ENCODE measurements at places on chromosomes 13 and 19.

DNA sequence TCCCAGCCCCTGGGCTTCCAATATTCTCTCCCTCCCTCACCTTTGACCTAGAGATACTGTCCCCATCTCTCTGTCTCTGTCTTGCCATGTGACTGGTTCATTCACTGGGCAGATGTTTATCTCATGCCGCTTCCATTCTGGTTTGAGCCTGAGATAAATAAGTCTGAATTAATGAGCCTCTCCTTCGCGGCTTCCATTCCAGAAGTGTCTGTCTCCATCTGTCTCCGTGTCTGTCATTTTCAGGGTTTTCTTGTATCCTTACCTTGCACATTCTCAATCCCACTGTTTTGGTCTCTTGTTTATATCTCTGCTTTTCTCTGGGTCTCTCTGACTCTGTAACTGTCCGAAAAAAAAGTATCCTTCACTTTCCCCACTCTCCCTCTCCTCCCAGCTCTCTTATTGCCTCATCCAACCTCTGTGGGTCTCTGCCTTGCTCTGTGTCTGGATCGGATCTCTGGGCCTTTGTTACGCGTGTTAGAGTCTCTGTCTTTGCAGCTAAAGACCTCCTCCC is 4.3 kb downstream of the SPHK2 start:
- no peak for DNase-seq

DNA sequence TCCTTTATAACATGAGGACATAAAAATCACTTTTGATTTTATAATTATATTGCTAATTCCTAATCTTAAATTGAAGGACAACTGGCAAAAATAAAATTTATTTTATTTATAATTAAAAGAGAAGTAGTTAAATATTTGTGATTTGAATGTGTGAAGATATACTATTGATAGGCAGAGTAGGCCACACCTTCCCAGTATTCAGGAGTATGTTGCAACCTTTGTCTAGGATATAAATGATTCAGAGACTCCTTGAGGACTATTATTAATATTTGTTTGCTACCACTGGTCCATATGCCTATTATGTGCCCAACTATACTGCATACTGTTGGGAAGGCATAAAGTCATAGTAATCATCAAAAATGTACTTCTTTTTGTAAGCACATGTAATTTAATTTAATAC is 94.2 kb downstream of the CDADC1 start:
- no peak for DNase-seq

GRCh38 chr19:40614622-40615411 is 13.6 kb downstream of the LTBP4 start:
- peak; percentile 85 for DNase-seq

- no peak for DNase-seq
Observed at GRCh38 chr19:35336166-35336955, 7.4 kb downstream of the CD22 start.

GRCh38 chr19:33998302-33998701 is 174.0 kb upstream of the LSM14A start:
- no peak for DNase-seq

- DNase-seq: no peak
Observed at GRCh38 chr13:76023652-76024051, 387.5 kb downstream of the LMO7 start.

DNA sequence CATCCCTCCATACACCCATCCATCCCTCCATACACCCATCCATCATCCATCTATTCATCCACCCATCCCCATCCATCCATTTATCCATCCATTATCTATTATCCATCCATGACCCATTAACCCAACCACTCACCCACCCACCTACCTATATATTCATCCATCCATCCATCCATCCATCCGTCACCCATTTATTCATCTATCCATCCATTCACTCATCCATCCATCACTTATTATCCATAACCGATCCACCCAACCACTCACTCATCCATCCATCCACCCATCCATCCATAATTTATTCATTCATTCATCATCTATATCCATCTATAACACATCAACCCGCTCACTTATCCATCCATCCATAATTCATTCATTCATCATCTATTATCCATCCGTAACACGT is 28.7 kb upstream of the PTPRS start:
- DNase-seq: no peak

- DNase-seq: peak; percentile 74
Observed at GRCh38 chr19:2273356-2274184, 8.4 kb downstream of the PEAK3 start.

GRCh38 chr13:25217023-25217885 is 45.2 kb upstream of the AMER2 start:
- no peak for DNase-seq

DNA sequence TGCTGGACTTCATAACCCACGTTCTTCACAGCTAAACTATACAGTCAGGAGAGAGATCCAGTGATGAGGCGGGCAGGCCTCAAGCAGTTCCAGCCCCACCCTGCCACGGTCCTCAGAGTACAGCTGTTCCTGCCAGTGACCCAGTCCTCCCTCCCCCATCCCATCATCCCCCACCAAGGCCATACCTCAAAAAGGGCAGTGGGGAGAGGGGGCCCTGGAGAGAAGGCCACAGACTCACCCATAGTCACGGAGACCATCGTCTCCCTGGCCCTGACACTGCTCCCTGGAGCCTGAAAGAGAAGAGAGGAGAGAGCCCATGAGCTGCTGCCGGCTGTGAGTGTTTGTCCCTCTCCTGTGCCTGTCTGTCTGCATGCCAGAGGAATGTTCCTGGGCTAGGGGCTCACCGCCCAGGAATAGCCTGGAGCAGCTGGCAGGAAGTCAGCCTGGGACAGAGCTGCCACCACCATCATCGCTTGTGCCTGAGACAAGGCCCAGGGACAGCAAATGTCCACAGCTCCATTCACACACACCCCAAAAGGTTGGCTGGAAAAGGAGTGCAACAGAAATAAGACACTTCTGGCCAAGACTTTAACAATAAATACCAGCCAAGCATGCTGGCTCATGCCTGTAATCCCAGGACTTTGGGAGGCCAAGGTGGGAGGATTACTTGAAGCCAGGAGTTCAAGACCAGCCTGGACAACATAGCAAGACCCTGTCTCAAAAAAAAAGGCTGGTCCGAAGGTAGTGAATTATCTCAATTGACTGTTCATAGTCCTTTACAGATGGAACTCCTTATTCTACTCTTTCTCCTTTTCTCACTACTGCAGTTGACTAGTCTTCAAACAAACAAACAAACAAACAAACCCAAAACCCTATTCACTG is 6.4 kb downstream of the C19orf47 start:
- no peak for DNase-seq

DNA sequence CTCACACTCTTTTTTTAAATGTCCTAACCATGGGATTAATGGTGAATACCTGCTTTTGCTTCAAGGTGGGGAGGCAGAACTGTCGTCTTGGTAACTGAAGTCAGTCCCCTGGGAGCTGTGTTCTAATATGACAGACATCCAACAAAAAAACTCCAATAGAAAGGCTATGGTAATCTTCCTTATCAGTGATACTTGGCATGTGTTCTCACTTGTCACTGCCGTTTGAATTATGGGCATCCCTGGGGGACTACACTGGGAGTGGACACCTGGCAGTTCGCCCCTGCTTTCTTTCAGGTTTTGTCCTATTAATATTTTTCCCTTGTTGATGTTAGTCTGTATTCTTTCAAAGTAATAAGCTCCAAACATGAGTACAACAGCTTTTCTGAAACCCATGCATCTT is 252.6 kb downstream of the SLITRK5 start:
- DNase-seq: no peak

GRCh38 chr13:33515146-33515545 is 229.6 kb upstream of the STARD13 start:
- no peak for DNase-seq

DNA sequence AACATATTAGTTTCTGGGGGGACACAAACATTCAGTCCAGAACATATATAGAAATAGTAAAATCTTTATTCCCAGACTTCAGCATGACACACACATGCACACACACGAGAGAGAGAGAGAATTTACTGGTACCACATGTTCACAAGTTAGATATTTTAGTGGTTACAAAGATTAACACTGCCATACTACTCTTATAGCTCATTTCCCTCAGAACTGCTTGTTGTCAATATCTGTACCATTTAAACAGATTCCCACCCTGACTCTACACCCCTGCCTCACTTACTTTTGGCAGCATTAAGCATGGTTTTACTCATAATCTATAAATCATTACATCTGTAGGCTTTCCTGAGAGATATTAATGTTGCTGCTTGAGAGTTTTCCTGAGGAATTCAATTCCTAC is 524.7 kb upstream of the HTR2A start:
- no peak for DNase-seq

DNA sequence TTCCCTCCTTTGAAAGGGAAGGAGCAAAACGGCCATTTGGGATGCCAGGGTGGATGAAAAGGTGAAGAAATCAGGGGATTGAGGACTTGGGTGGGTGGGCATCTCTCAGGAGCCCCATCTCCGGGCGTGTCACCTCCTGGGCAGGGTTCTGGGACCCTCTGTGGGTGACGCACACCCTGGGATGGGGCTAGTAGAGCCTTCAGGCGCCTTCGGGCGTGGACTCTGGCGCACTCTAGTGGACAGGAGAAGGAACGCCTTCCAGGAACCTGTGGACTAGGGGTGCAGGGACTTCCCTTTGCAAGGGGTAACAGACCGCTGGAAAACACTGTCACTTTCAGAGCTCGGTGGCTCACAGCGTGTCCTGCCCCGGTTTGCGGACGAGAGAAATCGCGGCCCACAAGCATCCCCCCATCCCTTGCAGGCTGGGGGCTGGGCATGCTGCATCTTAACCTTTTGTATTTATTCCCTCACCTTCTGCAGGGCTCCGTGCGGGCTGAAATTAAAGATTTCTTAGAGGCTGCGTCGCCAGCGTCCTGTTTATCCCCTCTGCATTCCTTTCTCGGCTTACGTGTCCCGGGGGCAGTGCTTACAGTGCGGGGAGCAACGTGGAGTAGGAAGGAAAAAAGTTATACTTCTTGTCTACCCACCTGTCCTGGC is 15.2 kb upstream of the S1PR4 start:
- DNase-seq: peak; percentile 90

DNA sequence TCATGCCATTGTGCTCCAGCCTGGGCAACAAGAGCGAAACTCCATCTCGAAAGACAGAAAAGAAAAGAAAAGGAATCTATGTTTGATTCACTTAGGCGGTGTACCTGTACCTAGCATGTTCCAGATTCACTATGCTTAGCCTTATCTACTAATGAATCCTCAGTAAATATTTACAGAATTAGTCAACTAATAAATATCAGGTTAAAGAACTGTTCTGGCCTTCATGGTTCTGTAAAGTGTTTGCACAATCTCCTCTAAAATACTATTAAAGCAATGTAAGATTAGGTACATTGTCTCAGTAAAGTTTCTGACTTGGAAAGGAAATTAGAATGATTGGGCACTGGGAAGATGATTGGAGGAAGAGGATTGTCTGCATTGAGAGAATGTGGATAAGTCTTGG is 2770.4 kb downstream of the PCDH9 start:
- DNase-seq: no peak

DNA sequence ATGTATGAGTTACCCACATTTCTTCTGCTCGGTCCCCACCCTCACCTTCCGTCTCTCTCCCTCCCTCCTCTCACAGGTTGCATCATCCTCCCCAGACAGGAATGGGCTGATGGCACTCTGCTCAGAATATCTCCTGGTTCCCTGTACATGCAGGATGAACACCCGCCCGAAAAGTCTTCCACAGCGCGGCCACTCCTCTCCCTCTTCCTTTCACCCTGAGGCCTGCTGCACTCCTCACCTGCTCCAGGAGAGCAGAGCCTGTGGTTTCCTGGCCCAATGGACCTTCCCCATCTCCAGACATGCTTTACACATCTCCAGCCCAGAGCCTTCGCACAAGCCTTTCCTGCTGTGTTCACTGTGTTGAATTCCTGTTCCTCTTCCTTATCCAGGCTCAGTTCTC is 40.9 kb downstream of the GSX1 start:
- DNase-seq: no peak

GRCh38 chr13:76331943-76332712 is 554.1 kb downstream of the KCTD12 start:
- DNase-seq: peak; percentile 0

DNA sequence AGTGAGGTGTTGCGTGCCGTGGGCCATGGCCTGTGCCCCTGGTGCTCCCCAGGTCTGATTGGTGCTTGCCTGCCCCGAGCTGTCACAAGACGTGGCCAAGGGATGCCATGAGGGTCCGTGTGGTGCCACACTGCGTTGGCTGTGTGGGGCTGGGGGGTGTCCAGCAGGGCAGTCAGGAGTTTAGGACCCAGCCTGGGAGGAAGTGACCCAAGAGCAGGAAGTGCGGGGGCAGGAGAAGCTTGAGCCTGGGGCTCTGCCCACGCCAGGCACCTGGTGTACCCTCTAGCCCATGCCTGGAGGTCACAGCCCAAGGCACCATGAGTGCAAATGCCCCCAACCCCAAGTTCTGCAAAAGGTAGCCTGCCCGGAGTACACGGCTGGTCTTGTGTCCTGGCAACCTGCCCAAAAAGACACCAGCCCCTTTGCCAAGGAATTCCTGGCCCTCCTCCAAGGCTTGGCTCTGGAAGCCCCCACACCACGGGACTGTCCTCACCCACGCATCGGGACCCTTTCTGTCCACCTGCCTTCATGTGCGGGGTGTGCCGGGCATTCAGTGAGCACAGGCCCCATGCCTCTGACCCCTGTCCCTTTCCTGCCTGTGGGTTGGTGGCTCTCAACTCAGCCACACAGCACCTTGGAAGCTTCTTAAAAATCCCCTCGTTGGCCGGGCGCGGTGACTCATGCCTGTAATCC is 24.9 kb downstream of the MPND start:
- no peak for DNase-seq

GRCh38 chr19:55068950-55069864 is 6.3 kb upstream of the RDH13 start:
- no peak for DNase-seq

DNA sequence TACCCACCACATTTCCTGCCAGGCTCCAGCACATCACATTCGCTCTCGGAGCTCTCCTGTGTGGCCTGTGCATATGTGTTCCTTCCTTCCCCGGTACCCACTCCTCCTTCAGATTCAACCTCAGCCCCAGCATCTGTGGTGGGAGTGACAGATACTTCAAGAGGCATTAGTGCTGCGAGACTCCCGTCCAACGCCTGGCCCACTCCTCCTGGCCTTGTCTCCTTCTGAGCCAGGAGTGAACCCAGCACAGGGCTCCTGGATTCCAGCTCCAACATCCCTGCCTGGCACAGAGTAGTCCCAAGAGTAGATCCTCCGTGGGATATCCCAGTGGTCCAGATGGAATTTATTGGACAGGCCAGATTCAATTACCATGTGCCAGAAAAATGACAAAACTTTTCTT is 55.9 kb downstream of the SACS start:
- DNase-seq: peak; percentile 27

DNA sequence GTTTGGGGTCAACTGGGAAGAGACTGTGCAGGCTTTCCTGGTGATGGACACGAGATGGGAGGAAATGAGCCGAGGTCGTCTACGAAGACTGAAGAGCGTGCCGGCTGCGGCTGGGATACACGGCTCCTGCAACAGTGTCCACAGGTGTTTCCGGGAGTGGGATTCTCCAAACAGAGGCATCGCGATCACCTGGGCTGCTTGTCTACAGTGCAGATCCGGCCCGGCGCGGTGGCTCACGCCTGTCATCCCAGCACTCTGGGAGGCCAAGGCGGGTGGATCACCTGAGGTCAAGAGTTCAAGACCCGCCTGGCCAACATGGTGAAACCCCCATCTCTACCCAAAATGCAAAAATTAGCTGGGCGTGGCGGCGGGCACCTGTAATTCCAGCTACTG is 11.6 kb upstream of the SLC39A3 start:
- no peak for DNase-seq

Measured in NCI-H446 (cell line).